D721Med (cell line): ENCODE measurements at places on chromosomes 2 and 18.

DNA sequence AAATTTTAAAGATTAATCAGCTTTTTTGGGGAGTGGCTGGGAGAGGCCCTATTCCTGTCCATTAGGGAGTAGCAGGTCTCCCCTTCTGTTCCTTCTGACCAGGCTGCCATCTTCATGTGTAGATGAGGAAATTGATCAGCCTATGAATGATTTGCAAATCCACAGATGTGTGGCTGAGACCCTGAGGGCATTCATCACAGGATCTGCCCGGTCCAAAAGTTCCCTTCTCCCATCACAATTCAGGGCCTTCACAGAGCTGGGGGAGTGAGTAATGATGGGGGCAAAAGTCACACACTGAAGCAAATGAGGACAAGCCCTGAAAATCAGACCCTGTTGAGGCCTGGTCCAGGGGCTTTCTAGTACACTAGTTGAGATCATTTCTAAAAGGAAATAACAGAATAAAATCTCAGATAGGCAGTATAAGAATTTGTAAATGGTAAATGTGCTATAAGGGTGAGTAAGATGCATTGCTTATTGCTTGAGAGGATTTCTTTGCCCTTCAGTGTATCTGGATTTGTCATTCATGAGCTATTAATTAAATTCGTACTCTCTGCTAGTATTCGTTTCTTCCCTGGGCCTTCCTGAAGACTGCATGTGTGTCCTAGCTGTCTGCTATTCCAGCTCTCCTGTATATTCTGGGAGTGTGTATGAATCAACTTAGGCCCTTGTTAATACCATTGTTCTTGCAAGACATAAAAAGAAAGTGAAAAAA lies 53.2 kb downstream of the SETBP1 start:
- no peak for DNase-seq

DNA sequence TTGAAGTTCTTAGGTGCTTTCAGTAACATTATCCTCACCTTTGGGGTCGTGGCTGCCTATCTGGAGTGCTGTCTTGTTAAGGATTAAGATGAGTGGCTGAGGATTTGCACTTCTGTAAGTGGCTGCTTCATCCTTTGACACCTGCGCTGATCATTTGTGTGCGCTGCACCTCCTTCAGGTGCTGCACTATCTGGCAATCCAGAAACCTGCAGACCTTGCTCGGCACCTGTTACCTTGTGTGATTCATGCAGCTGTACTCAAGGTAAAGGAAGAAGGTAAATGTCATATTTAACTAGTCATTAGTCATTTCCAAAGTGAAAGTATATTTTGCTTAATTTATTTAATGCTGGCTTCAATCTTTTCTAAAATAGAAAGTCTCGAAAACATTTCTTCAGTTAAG lies 110.3 kb downstream of the RAB3GAP1 start:
- DNase-seq, result no peak

- no peak for DNase-seq
Observed at GRCh38 chr2:25168256-25169072, at the start of gene POMC. Gene POMC (minus strand): TSS chr2:25168580. CDS start chr2:25164772, 3,808 bp downstream.

DNA sequence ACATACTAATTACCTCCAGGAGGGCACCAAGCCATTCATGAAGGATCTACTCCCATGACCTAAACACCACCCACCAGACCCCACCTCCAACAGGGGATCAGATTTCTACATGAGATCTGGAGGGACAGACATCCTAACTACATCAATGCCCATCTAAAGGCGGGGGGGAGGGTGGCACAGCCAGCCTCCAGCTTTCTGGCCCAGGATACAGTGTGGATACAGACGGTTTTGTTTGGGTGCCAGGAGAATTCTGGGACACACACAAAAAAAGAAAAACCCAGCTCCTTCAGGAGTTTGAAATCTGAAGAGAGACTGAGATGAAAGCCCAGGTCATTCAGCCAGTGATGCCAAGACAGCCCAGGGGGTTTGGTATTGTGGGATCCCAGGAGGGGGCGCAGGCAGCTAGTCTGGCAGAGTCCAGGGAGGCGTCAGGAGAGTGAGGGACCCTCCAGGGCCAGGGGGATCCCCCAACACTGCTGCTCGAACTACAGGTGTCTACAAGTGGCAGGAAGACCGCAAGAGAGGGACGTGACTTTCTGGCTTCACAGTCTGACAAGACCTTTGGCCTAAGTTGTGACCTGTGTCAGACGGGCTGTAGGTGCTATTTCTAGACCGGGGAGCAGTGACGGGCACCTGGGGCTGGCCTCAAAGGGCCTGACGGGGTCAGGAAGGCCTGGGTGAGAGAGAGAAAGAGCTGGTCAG lies 62.1 kb downstream of the NDUFA10 start:
- DNase-seq, result no peak

- no peak for DNase-seq
Observed at GRCh38 chr2:65465124-65465523, 32.7 kb upstream of the SPRED2 start.

- no peak for DNase-seq
Observed at GRCh38 chr2:30965022-30965531, 157.8 kb upstream of the CAPN13 start.

DNA sequence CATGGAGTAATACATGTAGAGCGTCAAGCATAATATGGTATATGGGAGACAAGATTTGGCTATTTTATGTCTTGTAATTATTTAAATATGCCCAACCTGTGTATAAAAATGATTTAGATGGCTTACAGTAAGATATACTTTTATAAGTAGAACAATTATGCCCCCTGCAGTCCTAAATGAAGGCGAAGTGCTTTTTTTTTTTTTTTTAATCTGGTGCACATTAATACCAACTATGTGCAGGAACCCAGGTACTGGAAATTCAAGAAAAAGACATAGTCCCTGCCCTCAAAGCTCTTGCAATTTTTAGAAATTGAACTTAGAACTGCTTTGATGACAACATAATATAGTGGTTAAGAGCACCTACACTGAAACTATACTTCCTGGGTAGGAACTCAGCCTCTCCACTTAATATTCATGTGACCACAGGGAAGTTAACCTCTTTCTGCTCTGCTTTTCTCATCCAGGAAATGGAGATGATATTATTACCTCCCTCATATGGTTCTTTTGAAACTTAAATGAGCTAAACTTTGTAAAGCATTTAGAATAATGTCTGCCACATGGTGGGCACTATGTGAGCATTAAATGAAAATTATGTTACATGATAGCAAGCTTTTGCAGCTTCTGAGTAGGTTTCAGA lies 38.1 kb downstream of the AFTPH start:
- no peak for DNase-seq

- no peak for DNase-seq
Observed at GRCh38 chr2:104975371-104975770, 62.5 kb upstream of the MRPS9 start.

GRCh38 chr2:197280015-197280702 lies 30.4 kb downstream of the ANKRD44 start:
- no peak for DNase-seq

GRCh38 chr2:150878356-150878755 lies 383.3 kb downstream of the RBM43 start:
- DNase-seq, result no peak

DNA sequence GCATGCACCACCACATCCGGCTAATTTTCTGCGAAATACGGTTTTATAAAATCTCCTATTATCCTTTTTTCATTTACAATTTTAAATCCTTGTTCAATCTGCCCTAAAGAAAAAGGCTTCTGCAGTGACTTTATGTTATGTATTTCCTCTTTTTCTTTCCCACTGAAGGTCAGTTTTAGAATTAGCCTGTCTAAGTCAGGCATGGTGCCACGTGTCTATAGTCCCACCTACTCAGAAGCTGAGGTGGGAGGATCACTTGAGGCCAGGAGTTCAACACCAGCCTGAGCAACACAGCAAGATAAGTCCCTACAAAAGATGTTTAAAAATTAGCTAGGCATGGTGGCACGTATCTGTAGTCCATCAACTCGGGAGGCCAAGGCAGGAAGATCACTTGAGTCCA lies 39.8 kb upstream of the TNFRSF11A start:
- DNase-seq, result no peak

DNA sequence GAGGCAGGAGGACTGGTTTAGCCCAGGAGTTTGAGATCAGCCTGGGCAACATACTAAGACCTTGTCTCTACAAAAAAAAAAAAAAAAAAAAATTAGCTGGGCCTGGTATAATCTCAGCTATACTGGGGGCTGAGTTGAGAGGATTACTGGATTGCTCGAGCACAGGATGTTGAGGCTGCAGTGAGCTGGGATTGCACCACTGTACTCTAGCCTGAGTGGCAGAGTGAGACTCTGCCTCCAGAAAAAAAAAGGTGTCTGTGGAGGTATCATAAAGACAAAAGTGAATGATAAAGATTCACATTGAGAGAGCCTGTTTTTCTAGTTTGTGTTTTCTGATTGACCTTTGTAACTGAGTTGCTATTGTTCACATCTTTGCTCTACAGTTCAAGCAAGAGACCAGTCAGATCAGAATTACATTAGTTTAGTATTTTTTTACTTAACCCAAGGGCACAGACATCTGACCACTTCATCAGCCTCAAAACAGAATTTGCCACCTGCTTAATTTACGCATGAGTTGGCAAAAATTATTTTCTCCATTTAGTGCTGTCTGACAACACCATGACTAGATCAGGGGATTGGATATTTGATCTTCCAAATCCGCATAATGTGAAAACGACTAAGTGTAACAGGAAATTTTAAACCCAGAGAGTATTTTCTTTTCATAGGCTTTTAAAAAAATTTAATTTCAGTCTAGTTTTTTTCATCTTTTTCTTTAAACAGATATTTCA lies 271.0 kb downstream of the TGIF1 start:
- DNase-seq, result no peak
